ENCODE measurements at places on chromosomes 7 and 10. TPM values are rescaled to one million over a fixed set of nuclear protein-coding genes. Genes with fewer than 3 reads are reported as not detected.
A peak's percentile ranks its signal among the peaks of the same experiment; 100 is the strongest.

The OR13A1 gene
- not detected for total RNA-seq

The TMEM196 gene
- not detected for total RNA-seq

The ZKSCAN5 gene
- 8.0 TPM for total RNA-seq

The ICA1 gene
- 37.6 TPM for total RNA-seq

The CALHM3 gene
- not detected for total RNA-seq

The IGFBP1 gene
- total RNA-seq = not detected

The NRCAM gene
- 3.3 TPM for total RNA-seq

The SLIT1 gene
- under 0.01 TPM for total RNA-seq

DNA sequence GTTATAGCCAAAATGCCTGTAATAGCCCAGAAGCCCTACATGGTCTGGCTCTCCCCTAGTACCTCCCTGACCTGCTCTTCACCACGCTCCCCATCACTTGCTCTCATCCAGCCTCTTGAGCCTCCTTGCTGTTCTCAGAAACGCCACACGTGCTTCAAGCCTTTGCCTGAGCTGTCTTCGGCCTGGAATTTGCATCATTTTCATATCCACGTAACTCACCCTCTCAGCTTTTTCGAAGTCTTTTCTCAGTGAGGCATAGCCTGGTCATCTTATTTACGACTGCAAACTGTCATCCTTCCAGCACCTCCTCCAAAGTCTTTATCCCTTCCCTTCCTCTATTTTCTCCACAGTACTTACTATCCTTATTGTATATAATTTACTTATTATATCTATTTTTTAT lies 151.0 kb upstream of the AHR start:
- DNase-seq = no peak

DNA sequence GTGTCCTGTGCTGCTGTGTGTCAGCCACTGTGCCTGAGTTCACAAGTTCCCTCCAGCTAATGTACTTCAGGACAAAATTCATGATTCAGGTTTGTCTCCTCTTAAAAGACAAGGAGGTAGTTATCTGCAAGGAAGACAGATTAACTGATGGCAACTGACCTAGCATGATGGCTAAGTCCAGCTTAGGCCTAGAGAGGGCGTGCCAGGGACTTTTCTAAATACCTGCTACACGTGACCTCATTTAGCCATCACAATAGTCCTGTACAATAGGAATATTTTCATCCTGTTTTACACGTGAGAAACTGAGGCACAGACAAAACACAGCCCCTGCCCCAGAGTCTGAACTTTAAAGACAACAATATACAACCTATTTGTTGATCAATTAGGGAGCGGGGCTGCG lies 275.7 kb downstream of the XPNPEP1 start:
- DNase-seq = no peak

DNA sequence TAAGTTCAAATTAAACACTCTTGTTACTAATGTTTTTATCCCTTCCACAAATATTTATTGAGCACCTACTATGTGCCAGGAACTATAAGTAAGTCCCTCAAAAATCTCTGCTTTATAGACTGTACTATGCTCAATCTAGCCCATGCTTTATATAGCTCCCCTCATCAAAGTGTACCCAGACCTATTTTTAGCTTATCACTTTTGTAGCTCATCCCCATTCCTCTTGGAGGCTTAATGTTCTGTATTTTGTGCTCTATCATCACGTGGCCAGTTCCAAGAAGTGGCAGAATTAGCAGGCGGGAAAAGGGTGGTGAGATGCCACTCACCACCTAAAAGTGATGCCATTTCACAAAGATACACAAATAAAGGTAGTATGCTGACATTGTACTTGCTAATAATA lies 138.1 kb upstream of the BET1 start:
- no peak for DNase-seq

DNA sequence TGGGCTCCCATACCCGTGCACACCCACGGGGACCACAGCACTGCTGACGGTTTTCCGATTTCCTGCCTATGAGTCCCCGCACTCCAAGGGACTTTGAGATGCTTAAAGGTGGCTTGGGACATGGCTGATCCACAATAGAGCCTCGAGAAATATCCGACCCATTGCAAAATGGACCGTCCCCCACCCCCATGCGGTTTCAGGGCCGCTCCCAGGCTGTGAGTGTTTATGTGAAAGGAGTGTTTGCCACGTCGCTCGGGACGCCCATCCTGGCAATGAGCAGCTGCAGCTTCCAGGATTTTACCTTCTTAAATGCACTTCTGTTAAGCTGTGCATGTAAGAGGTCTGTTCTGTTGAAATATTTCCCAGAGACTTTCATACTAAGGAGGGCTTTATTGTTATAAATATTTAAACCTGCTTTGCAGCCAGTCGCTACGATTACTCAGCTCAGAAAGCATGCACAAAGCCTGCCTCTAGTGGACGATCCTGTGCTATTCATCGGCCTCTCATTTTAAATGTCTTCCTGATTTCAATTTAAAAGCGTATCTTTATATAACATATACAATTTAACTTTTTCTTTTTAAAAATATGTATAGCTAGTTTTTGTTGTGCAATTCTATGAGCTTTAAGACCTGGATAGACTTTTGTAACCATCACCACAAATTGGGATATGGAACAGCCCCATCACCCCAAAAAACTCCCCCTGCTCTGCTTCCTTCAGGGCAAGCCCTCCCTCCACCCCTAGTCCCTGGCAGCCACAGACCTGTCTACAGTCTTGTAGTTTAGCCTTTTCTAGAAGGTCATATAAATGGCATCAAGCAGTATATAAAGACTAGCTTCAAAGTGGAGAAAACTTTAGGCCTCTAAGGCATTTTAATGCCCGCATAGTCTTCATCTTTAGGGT lies 418.3 kb downstream of the PAXIP1 start:
- DNase-seq = no peak

DNA sequence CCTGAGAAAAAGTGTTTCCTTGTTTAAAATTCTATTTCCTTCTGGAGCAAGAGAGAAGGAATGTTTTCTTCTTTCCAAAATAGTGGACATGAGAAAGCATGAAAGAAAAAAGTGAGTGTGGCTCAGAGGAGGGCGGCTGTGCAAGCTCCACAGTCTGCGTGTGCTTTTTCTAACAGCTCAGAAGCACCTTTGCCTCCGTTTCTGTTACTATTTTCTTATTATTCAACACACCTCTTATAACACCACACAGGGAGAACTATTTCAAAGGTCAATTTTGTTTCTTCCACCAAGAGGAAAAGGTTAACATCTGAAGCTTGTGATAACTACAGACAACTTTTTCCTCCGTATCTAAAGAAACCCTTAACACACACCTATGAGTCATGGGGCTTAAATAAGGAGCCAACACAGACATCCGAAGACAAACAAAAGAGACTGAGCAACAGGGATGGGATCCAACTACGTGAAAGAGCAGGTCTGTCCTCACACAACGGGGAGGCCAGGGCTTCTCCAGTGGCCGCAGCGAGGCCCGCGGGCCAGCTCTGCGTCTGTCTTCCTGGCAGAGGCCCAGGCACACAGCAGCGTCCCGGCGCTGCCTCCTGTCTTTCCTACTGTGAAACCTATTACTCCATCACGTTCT lies 36.2 kb upstream of the NCAPG2 start:
- peak; percentile 99 for DNase-seq

- DNase-seq = no peak
These were observed 15.2 kb downstream of the TMEM176B start for GRCh38 chr7:150784954-150785353.

- no peak for DNase-seq
These were observed 21.7 kb downstream of the ADD3 start for GRCh38 chr10:110029450-110029849.

- no peak for DNase-seq
These were observed 35.2 kb downstream of the TNRC18 start for GRCh38 chr7:5388273-5388901.

DNA sequence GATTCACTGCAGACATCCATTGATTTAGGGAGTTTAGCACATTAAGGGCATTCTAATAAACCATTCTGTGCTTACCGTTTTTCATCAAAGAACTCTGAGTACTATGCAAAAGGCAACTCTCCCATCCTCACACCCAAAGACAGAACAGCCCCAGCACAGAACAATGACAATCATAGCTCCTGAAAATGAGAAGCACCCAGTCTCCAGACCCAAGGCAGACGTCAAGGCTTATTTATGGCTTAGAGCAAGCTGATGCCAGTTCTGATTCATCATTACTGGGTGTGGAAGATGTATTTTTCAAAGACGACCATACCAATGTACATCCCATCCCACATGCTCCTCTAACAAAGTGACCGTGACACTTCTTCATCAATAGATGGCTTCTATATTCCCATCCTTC lies 67.6 kb downstream of the OSBPL3 start:
- no peak for DNase-seq
